ENCODE measurements at places on chromosomes 7 and 10. TPM values are rescaled to one million over a fixed set of nuclear protein-coding genes. Genes with fewer than 3 reads are reported as not detected.

DNA sequence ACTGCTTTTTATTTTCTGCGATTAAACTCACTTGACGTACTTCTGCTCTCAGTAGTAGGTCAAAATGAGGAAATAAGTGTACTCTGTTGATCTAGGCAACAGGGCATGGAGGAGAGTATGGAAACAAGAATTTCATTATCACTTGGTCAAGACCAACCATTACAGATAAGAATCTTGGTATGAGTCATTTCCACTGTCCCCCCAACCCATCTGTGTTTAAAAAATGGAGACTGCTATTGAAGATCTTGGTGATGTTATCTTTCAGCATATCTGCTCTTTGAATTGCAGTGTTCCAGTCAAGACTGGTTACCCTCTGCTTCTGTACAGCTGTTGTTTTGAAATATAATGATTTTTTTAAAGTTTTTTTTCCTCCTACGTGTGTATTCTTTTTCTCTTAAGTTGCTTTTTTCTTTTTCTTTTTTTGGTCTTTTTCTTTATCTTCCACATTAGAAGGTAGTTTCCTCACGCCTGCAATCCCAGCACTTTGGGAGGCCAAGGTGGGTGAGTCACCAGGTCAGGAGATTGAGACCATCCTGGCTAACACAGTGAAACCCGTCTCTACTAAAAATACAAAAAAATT lies 11.7 kb downstream of the STAM start:
- no peaks in the 10 kb centered on the region for H3K36me3 ChIP-seq
- no peak overlapping the region for H3K27ac ChIP-seq
- peaks cover 9% of the 10 kb centered on the region for H3K4me1 ChIP-seq
- H3K4me3 ChIP-seq: no peak overlapping the region

- H3K27me3 ChIP-seq: peaks cover 17% of the 10 kb centered on the region
- H3K4me3 ChIP-seq: no peak overlapping the region
- no peaks in the 10 kb centered on the region for H3K4me1 ChIP-seq
- H3K36me3 ChIP-seq: no peaks in the 10 kb centered on the region
Measured at GRCh38 chr10:48651839-48652238, 32.8 kb upstream of the WDFY4 start.

DNA sequence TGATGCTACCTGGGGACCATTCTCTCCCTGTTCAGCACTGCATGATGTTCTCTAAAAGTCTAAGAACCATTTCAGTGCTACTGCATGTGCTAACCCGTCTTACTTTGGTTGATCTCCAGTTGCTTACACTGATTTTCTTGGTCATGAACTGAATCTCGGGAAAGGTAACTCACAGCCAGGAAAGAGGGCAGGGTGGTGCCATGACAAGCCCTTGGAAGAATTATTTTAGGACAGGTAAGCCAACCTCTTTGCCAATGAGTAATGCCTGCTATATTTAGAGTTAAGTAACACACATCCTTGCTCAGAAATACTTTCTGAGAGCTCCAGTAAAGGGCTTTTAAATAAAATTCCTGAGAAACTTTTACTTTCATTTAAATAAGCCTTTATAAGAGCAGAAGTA lies 126.7 kb downstream of the ARL4A start:
- no peak overlapping the region for H3K4me3 ChIP-seq
- no peaks in the 10 kb centered on the region for H3K27me3 ChIP-seq
- no peaks in the 10 kb centered on the region for H3K36me3 ChIP-seq
- DNase-seq: no peak
- H3K4me1 ChIP-seq: no peaks in the 10 kb centered on the region
- no peak overlapping the region for H3K27ac ChIP-seq

DNA sequence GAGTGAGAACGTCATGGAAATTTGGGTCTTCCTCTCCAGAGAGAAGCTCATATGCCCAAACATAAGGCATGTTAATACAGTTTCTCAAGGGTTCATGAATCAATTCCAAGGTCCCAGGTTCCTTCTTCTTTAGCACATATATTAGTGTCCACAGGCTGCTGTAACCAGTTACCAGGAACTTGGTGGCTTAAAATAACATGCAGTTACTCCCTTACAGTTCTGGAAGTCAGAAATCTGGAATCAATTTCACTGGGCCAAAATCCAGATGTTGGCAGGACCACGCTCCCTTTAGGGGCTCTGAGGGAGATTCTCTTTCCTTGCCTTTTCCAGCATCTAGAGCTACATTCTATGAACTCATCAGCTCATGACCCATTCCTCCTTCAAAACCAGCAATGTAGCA lies 64.8 kb downstream of the MRC1 start:
- no peak overlapping the region for H3K4me3 ChIP-seq
- no peaks in the 10 kb centered on the region for H3K4me1 ChIP-seq
- DNase-seq: no peak
- H3K36me3 ChIP-seq: no peaks in the 10 kb centered on the region

The LRRC4 gene
- polyA plus RNA-seq: 0.67 TPM

GRCh38 chr7:98276241-98276761 lies 5.2 kb upstream of the BRI3 start:
- H3K27ac ChIP-seq: peak overlapping the region; percentile 3
- no peaks in the 10 kb centered on the region for H3K4me1 ChIP-seq
- no peaks in the 10 kb centered on the region for H3K27me3 ChIP-seq
- H3K4me3 ChIP-seq: no peak overlapping the region
- peak; percentile 32 for DNase-seq
- H3K36me3 ChIP-seq: no peaks in the 10 kb centered on the region

The TAS2R4 gene
- polyA plus RNA-seq: 0.22 TPM

GRCh38 chr7:22255834-22256233 lies 101.1 kb downstream of the RAPGEF5 start:
- H3K4me1 ChIP-seq: peaks cover 2% of the 10 kb centered on the region
- peaks cover 3% of the 10 kb centered on the region for H3K36me3 ChIP-seq
- peak overlapping the region; percentile 69 for H3K27ac ChIP-seq
- H3K4me3 ChIP-seq: no peak overlapping the region
- DNase-seq: peak; percentile 62

All from small intestine (tissue), 16 donors.